ENCODE measurements at places on chromosomes 7 and 10.

- DNase-seq, result no peak
Observed at GRCh38 chr7:1941464-1942242, 271.6 kb downstream of the ELFN1 start.

DNA sequence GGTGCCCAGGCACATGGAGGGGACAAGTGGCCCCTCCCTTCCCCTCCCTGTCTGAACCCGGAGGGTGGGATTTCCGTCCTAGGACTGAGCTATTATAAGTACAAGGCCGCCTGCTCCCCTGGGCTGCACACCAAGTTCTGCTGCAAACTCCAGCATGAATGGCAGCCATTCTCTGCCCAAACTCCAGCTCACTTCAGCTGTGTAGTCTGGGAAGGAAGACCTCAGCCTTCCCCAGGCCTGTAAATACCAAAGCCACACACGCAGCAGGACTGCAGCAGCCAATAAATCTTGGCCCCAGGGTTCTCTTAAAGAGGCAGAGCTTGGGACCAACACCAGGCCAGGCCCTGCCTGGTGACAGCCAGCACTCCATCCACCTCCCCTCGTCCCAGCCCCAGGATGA, 291.3 kb upstream of the ZMIZ1 start:
- DNase-seq, result peak; percentile 70

GRCh38 chr10:121252756-121253155, 345.5 kb downstream of the FGFR2 start:
- no peak for DNase-seq

GRCh38 chr10:32167450-32167849, 111.2 kb upstream of the KIF5B start:
- no peak for DNase-seq

- peak; percentile 19 for DNase-seq
Observed at GRCh38 chr10:99656199-99657064, 2.9 kb upstream of the ENTPD7 start.

GRCh38 chr7:92057375-92057774, 76.9 kb downstream of the CYP51A1 start:
- DNase-seq, result no peak

- peak; percentile 4 for DNase-seq
Observed at GRCh38 chr7:54543051-54543488, 895 bp downstream of the VSTM2A start.

- DNase-seq, result no peak
Observed at GRCh38 chr10:113613427-113613826, 50.4 kb downstream of the NRAP start.

- DNase-seq, result no peak
Observed at GRCh38 chr7:149248777-149249176, 9.3 kb downstream of the ZNF212 start.

- peak; percentile 65 for DNase-seq
Observed at GRCh38 chr7:27184337-27185012, 557 bp downstream of the HOXA11 start.

- no peak for DNase-seq
Observed at GRCh38 chr7:140170375-140170774, 6.4 kb downstream of the KDM7A start.

- peak; percentile 90 for DNase-seq
Observed at GRCh38 chr10:31142026-31142425, 110.4 kb upstream of the ZNF438 start.

DNA sequence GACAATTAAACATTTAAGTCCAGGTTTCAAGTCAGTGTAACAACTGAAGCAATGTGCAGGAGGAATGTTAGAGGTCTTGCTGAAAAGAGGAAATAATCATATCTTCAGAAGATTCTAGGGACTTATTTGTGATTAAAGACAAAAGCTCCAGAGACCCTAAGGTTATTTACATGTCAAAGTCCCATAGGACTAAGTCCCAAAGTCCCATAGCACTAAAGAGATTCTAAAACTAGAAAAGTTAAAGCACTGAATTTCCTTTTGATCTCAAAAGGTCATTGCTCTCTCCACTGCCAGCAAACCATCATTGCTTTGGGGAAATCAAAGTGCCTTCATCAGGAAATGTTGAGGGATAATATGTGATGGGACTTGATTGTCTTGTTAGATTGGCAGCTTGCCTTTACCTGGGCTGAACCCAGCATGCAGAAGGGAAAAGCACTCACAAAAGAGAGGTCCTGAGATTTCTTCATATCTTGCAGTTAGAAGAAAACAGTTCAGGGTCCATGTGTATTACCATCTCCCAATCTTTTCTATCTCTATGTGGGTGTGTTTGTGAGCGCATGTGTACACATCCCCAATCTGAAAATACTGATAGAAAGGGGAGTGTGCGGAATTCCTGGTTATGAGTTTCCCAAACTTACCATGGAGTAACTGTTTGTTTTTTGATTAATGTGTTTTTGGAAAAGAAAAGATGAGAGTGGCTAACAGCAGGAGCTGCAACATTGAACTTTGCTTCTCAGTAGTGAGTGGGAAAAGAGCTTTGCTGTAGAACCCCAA, 21.8 kb downstream of the NUDT13 start:
- no peak for DNase-seq

GRCh38 chr10:5945561-5946418, 31.6 kb downstream of the IL15RA start:
- DNase-seq, result peak; percentile 90

DNA sequence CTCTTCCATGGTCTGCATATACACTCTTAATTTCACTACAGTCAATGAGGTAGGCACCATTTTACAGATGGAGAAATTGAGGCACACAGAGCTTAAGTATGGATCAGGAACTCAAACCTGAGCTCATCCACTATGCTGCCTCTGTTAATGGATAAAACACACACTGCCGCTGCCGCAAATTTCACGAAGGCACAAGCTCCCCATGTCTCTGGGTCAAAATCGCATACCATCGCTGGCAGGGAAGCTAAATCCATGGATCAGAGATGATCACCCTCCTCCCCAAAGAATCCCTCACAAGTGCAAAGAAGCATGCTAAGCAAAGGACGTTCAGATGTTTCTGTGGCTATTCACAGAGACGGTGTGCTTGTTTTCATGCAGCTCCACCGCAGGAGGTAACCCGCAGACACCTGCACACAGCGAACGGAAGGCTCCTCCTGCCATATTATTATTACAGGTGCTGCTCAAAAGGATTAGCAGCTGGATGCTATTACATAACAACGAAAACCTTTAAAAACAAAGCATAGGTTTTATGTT, 109.3 kb downstream of the UBE2H start:
- DNase-seq, result no peak

GRCh38 chr7:23864973-23865372, 155.0 kb downstream of the STK31 start:
- DNase-seq, result peak; percentile 49

DNA sequence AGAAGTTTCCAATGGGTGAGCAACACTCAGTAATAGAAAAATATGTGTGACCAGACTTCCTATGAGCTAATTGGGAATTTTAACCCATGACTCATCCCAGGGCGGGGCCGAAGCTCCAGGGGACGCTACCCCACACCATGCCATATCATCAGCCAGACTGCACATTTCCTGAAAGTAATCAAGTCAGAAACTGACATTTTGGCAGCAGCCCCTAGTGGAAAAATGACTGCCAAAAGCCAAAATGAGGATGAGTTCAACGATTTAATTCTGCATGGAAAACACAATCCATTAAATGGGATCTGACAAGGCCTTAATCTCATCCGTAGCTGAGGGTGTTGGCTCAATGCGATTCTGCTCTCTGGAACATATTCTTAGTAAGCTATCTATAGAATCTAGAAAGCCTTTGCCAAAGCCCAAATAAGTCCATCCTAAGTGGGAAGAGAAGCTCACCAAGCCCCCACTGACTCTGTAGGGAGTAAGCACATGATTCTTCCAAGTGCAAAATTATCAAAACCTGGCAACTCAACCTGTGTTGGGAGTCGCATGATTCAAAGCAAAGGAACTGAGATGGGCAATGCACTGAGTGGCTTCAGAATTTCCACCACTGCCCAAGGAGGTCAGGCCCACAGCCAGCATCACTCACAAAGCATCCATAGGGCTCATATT, 93.1 kb upstream of the PDE1C start:
- DNase-seq, result peak; percentile 98

- no peak for DNase-seq
Observed at GRCh38 chr10:109976681-109977080, 31.1 kb upstream of the ADD3 start.

- no peak for DNase-seq
Observed at GRCh38 chr10:110285501-110285900, 19.2 kb downstream of the SMNDC1 start.

- peak; percentile 66 for DNase-seq
Observed at GRCh38 chr7:100089458-100090196, 858 bp downstream of the COPS6 start.

DNA sequence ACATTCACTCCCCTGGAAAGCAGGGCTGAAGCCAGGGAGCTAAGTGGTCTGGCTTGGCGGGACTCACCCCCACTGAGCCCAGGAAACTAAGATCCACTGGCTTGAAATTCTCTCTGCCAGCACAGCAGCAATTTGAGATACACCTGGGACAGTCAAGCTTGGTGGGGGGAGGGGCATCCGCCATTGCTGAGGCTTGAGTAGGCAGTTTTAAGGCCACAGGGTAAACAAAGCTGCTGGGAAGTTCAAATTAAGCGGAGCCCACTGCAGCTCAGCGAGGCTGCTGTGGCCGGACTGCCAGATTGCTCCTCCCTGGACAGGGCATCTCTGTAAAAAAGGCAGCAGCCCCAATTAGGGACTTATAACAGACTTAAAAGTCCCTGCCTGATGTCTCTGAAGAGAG, 108.2 kb upstream of the FAM13C start:
- no peak for DNase-seq
